ENCODE measurements at places on chromosomes 7 and 10.

DNA sequence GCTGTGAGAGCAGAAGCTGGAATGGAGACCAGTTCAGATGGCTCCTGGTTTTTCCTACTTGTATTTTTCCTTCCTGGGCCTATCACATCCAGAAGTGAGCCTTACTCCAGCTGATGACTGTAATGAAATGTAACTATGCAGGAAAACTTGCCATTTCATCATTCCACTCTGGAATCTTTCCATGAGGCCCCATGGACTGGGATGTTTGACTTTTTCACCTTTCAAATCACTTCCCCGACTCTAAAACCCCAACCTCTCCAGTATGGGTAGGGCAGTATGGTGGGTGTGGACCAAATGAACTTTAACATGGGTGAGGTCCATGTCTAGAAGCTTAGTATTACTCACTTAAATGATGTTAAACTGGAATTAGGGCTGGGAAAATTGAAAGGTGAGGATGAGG, 40.3 kb upstream of the DLD start:
- DNase-seq = no peak

DNA sequence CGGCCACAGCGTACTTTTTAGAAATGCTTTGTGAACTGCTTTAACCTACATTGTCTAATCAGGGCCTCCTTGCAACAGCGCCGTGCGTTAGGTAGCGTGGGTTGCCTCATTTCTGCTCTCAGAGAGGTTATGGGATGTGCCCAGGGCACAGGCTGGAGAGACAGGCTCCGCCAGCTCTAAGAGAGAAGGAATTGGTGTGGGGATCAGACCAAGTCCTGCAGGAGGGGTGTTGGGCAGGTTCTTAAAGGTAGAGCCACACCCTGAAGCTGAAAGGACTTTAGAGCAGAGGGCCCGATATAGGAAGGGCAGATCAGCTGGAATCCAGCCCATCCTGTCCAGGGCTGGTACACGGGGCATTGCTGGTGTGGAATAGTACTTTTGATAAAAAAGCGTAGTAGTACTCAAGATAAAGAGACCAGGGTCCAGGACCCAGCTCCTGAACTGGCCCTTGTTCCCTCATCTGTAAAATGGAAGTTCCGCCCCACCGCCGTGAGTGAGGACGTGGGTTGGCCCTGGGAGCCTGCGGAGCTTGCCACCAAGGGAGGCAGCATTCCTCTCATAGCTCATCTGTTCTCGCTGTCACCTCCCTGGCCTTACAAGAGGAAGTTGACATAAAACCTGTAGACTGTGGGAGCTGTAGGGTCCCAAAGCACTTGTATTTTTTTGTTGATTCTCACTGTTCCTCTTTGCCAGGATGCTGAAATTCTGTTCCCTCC, 37.2 kb downstream of the TMEM120A start:
- DNase-seq = no peak

DNA sequence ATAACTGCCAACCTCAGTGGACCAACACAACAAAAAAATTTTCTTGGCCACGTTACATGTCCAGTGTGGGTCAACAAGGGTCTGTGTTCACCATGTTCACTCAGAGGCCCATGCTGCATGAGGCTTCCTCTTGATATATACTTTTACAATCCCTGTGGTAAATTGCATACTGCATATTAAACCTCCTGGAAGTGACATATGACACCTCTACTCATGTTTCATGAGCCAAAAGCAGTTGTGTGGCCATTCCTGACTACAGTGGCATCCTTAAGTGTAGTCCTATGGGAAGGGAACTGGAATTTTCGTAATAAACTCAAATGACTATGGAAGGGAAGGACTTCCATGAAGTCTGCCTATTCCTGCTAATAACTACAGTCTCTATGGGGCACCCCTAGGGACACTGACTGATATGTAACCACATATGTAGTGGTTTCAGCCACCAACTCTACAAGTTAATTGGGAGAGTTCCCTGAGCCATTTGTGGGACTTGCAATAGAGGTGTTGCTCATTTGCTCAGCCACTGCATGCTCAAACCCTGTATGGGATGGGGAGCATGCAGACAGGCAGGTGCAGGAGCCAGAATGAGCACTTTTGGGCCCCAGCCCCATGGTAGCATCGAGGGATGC, 9.7 kb downstream of the DYNC1I1 start:
- DNase-seq = no peak

- DNase-seq = no peak
Observed at GRCh38 chr10:76050291-76050625, 618.8 kb downstream of the LRMDA start.

- DNase-seq = no peak
Observed at GRCh38 chr10:78934532-78934898, 134.3 kb upstream of the ZMIZ1 start.

GRCh38 chr10:88858491-88858890, 6.8 kb upstream of the ANKRD22 start:
- DNase-seq = no peak

- DNase-seq = no peak
Observed at GRCh38 chr7:15407910-15408309, 153.9 kb downstream of the AGMO start.

DNA sequence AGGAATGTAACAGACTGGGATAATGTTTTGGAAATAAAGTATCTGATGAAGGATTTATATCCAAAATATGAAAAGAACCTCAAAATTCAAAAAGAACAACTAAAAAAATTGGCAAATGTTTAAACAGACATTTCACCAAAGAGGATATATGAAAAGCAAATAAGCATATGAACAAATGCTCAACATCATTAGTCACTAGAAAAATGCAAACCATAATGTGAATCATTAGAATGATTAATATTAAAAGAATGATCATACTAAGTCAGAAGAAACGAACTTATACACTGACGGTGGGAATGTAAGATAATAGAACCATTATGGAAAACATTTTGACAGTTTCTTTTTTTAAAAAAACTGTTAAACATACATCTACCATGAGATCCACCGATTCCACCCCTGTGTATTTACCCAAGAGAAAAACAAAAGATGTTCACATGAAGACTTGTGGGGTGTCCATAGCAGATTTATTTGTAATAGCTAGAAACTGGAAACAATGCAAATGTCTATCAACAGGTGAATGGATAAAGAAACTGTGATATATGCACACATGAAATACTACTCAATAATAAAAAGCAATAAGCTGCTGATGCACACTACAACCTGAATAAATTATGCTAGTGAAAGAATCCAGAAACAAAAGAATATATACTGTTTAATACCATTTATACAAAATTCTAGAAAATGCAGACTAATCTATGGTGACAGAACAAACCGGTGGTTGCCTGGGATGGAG, 35.7 kb downstream of the PRKG1 start:
- DNase-seq = no peak

DNA sequence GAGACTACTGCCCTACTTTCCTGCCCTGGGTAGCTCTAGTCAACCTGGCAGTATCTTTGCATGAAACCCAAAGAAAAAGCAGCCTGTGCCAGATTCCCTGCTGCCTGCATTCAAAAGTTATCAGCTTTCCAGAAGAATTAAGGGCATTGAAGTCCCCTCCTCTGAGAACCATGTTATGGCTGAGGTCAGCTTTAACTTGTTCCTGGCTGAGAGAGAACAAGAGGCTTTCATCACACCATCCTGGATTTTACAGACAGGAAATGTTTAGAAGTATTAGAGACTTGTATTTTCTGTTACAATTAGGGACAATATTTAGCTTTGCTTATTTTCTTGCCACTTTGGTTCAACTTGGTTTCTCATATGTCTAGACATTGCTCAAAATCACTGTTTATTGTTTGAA, 238.8 kb downstream of the ARL4A start:
- no peak for DNase-seq

DNA sequence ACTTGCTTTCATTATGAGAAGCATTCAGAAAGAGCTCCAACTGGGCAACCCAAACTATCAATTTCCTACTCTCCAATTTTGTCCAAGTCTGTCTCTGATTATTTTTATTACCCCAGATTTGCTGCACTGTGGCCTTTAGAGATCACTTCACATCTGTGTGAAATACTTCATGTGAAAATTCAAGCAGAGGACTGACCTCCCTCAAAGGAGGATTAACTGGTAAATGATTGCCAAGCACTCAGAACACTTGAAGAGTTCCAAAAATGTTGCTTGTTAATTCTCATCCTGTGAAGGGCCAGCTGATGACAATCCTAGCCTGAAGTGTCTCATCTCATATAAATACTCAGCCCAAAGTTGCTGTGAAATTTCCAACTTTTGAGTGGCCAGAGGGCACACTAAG, 182.8 kb upstream of the DGKB start:
- no peak for DNase-seq

- no peak for DNase-seq
Observed at GRCh38 chr10:86419101-86419500, 52.5 kb upstream of the GRID1 start.

GRCh38 chr7:117803476-117803875, 69.8 kb downstream of the CTTNBP2 start:
- DNase-seq = no peak

DNA sequence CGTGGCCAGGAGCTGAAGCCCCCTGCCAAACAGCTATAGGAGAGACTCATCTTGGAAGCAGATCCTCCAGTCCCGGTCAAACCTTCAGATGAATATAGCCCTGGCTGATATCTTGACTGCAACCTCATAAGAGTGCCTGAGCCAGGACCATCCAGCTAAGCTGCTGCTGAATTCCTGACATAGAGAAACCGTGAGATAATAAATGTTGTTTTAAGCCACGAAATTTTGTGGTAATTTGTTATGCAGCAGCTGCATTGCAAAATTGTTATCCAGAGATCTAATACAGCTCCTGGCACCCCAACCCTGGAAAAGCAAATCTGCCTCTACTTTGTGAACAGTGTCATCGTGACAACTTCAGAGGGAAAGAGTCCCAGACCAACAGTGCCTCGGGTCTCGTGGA, 119.9 kb downstream of the CREB5 start:
- no peak for DNase-seq

- DNase-seq = no peak
Observed at GRCh38 chr7:150946421-150947240, 31.5 kb downstream of the KCNH2 start.

- no peak for DNase-seq
Observed at GRCh38 chr7:115477193-115477651, 553.3 kb downstream of the TFEC start.
